Transverse colon (tissue), 4 donors: ENCODE measurements at places on chromosomes 16 and 17. TPM values are rescaled to one million over a fixed set of nuclear protein-coding genes. Genes with fewer than 3 reads are reported as not detected.

DNA sequence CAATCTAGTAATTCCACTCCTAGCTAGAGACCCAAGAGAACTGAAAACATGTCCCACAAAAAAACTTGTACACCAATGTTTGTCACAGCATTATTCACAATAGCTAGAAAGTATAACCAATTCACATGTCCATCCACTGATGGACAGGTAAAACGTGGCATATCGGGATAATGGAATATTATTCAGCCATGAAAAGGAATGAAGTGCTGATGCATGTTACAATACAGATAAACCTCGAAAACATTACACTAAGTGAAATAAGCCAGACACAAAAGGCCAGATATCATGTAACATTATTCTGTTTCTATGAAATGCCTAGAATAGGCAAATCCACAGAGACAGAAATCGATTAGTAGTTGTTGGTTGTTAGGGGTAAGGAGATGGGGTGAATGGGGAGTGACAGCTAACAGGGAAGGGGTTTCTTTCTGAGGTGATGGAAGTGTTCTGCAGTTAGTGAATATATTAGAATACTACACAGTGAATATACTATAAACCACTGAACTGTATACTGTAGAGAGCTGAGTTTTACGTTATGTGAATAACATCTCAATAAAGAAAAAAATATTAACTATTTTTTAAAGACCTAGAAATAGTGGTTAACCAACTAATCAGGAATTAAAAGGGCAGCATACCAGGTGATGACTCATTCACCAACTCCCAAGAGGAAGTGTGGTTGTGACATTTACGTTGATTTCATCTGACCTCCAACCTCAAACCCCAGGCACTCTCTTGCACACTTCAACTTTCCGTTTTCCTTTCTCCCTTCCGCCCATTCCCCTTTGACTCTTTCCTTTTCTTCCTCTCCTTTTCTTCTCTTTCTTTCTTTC is 48.6 kb downstream of the GAS7 start:
- DNase-seq = no peak

Gene EXOC3L1
- total RNA-seq = not detected

DNA sequence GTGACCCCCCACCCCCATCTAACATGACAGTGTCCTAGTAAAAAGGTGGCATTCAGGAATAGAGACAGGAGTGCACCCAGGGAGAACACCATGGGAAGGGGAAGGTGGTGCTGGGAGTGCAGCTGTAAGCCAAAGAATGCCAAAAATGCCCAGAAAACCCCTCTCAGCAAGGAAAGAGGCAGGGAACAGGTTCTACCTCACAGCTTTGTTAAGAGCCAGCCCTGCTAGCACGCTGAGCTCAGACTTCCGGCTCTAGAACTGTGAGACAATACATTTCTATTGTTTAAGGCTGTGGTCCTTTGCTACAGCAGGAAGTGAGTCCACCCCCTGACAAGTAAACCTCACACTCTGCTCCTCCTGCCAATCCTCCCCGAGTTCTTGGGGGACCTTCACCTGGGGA is 302.4 kb upstream of the N4BP1 start:
- no peak for DNase-seq

GRCh38 chr17:80126449-80126715 is 20.5 kb downstream of the EIF4A3 start:
- DNase-seq = no peak

GRCh38 chr17:15436473-15437302 is 30.7 kb downstream of the CDRT4 start:
- peak; percentile 63 for DNase-seq

Gene PDK2
- 145 TPM for total RNA-seq
